Neural progenitor cell (in vitro differentiated cells): ENCODE measurements at places on chromosomes 7 and 10. TPM values are rescaled to one million over a fixed set of nuclear protein-coding genes. Genes with fewer than 3 reads are reported as not detected.

- no peak overlapping the region for H3K27ac ChIP-seq
- no peaks in the 10 kb centered on the region for H3K27me3 ChIP-seq
- no peak for DNase-seq
- H3K36me3 ChIP-seq, result no peaks in the 10 kb centered on the region
- peaks cover 7% of the 10 kb centered on the region for H3K4me1 ChIP-seq
These were observed 228.4 kb downstream of the FANK1 start for GRCh38 chr10:126124668-126125349.

GRCh38 chr7:98869597-98870120 lies at the start of gene TMEM130:
Gene TMEM130, minus strand, starts transcription at chr7:98870014. Its CDS starts 153 bp downstream, at chr7:98869861.
- H3K36me3 ChIP-seq, result no peaks in the 10 kb centered on the region
- H3K4me3 ChIP-seq, result peak within 1 kb of the TSS; percentile 64
- peaks cover 44% of the 10 kb centered on the region for H3K27me3 ChIP-seq
- peak; percentile 65 for DNase-seq
- H3K4me1 ChIP-seq, result peaks cover 6% of the 10 kb centered on the region

DNA sequence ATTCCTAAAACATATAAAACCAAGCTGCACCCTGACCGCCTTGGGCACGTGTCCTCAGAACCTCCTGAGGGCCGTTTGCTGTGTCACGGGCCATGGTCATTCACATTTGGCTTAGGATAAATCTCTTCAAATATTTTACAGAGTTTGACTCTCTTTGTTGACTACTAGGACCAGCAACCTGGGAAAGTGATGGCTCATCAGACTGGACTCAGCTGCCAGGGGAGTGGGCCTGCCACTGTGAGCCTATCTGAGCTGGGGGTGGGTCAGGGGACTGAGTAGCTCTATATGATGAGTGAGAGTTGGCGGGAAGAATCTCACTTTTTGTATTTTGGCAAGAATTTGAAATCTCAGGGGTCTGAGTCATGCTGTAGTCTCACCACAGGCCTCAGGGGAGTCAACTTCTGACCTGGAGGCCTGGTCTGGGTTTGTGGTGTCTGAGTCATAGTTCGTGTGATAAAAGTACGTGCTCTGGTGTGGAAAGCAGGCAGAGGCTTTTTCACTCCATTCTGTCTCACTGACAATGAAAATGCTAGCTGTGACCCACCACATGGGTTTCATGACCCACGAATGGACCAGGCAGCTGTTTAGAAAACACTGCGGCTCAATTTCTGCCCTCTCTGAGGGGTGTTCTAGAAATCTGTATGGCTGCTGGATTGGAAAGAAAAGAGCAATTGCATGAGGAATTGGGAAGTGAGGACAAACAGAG lies 4.2 kb upstream of the UPP1 start:
- H3K27ac ChIP-seq, result no peak overlapping the region
- H3K27me3 ChIP-seq, result peaks cover 4% of the 10 kb centered on the region
- no peak for DNase-seq
- no peaks in the 10 kb centered on the region for H3K36me3 ChIP-seq
- no peak overlapping the region for H3K4me3 ChIP-seq

- no peaks in the 10 kb centered on the region for H3K27me3 ChIP-seq
- H3K27ac ChIP-seq, result no peak overlapping the region
- H3K4me3 ChIP-seq, result no peak overlapping the region
- no peaks in the 10 kb centered on the region for H3K36me3 ChIP-seq
- no peak for DNase-seq
These were observed 41.8 kb upstream of the SEMA3A start for GRCh38 chr7:84236398-84236797.

- H3K27ac ChIP-seq, result no peak overlapping the region
- no peaks in the 10 kb centered on the region for H3K4me1 ChIP-seq
- H3K36me3 ChIP-seq, result peaks cover 24% of the 10 kb centered on the region
- no peak overlapping the region for H3K4me3 ChIP-seq
- no peak for DNase-seq
These were observed 74.6 kb downstream of the WAPL start for GRCh38 chr10:86446987-86447386.

- H3K4me1 ChIP-seq, result no peaks in the 10 kb centered on the region
- peak; percentile 57 for DNase-seq
These were observed 607.8 kb downstream of the PTPRN2 start for GRCh38 chr7:157979636-157980340.

GRCh38 chr7:51261950-51262795 lies 54.4 kb downstream of the COBL start:
- no peak overlapping the region for H3K27ac ChIP-seq
- H3K36me3 ChIP-seq, result no peaks in the 10 kb centered on the region
- no peak overlapping the region for H3K4me3 ChIP-seq
- H3K27me3 ChIP-seq, result no peaks in the 10 kb centered on the region
- peaks cover 7% of the 10 kb centered on the region for H3K4me1 ChIP-seq
- DNase-seq, result no peak

GRCh38 chr10:18238870-18239485 lies 98.8 kb downstream of the CACNB2 start:
- peaks cover 3% of the 10 kb centered on the region for H3K4me1 ChIP-seq
- peak; percentile 65 for DNase-seq
- H3K4me3 ChIP-seq, result no peak overlapping the region
- no peaks in the 10 kb centered on the region for H3K27me3 ChIP-seq
- H3K27ac ChIP-seq, result no peak overlapping the region

- H3K36me3 ChIP-seq, result no peaks in the 10 kb centered on the region
- peaks cover 88% of the 10 kb centered on the region for H3K27me3 ChIP-seq
- no peaks in the 10 kb centered on the region for H3K4me1 ChIP-seq
- H3K27ac ChIP-seq, result no peak overlapping the region
- DNase-seq, result no peak
These were observed 1.3 kb downstream of the CNNM1 start for GRCh38 chr10:99330347-99330924.

DNA sequence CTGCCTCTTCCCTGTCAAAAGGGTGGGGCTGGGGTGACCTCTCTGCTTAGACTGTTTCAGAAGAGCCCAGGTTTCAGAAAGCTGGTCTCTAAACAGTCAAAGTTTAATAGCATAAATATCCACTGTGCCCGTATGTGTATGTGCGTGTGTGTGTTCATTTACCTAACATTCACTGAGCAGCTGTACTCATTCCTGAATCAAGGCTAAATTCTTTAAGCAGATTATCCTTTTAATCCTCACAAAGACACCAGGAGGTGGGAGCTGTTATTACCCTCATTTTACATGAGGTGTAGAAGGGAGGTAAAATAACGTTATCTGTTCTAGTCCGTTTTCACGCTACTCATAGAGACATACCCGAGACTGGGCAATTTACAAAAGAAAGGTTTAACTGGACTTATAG lies 72.2 kb downstream of the RSU1 start:
- no peak overlapping the region for H3K4me3 ChIP-seq
- no peaks in the 10 kb centered on the region for H3K36me3 ChIP-seq
- H3K27me3 ChIP-seq, result no peaks in the 10 kb centered on the region
- H3K27ac ChIP-seq, result no peak overlapping the region
- peaks cover 4% of the 10 kb centered on the region for H3K4me1 ChIP-seq

GRCh38 chr7:98771519-98771918 lies 98.3 kb downstream of the TMEM130 start:
- peaks cover 6% of the 10 kb centered on the region for H3K27me3 ChIP-seq
- DNase-seq, result peak; percentile 57
- H3K4me1 ChIP-seq, result peaks cover 10% of the 10 kb centered on the region
- H3K4me3 ChIP-seq, result peak overlapping the region; percentile 8
- H3K36me3 ChIP-seq, result no peaks in the 10 kb centered on the region

DNA sequence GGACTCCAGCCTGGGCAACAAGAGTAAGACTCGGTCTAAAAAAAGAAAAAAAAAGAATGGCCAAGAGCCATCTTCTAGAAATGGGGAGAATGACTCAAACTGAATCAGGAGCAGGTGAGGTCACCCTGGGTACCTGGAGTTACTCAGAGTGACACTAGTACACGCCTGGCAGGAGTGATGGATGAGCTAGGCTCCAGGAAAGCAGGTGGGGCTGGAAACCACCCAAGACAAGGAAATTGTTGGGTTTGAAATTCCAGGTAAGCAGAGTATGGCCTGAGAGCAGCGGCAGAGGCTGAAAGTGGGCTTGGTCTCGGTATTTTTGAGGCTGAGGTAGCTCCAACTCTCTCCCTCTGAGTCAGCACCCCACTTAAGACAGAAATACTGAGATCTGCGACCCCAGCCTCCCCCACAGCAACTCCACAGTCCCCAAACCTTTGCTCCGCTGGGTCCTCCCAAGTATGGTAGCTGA lies 18.5 kb downstream of the DDIT4 start:
- no peaks in the 10 kb centered on the region for H3K36me3 ChIP-seq
- DNase-seq, result no peak

- no peaks in the 10 kb centered on the region for H3K27me3 ChIP-seq
- peaks cover 24% of the 10 kb centered on the region for H3K4me1 ChIP-seq
- H3K4me3 ChIP-seq, result no peak overlapping the region
- H3K36me3 ChIP-seq, result no peaks in the 10 kb centered on the region
- no peak overlapping the region for H3K27ac ChIP-seq
These were observed 41.5 kb downstream of the CDK6 start for GRCh38 chr7:92794831-92795230.

Gene PPP1R17
- 0.09 TPM in 1 of 2 replicates, not detected in the other for total RNA-seq

Gene DOCK4
- total RNA-seq, result 9.6 and 11.4 TPM in 2 replicates

Gene PRSS2
- not detected in 2 replicates for total RNA-seq

Gene PVRIG
- total RNA-seq, result not detected in 2 replicates

Gene HK1
- 30.1 and 45.8 TPM in 2 replicates for total RNA-seq

Gene NUP205
- total RNA-seq, result 158 and 183 TPM in 2 replicates

Gene ZNF804B
- total RNA-seq, result not detected in 2 replicates
